ENCODE measurements at places on chromosomes 6 and 20.
A peak's percentile ranks its signal among the peaks of the same experiment; 100 is the strongest.

GRCh38 chr6:38370653-38371601, 268.8 kb downstream of the BTBD9 start:
- no peak for DNase-seq

DNA sequence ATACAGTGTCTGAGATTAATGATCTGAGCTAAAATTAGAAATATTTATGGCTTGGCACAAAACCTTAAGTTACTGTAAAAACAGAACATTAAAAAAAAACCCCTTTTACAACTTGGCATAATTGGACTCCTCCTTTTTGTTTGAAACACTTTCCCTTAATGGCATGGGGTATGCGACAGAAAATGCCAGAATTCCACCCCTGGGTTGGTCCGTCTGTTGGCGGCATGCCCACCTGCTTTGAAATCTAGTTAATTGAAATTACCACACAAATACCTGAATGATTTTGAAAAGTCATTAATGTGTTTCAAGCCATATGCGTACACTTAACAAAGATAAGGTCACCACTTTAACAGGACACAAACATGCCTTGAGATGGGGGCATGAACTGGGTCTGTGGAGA, 175.1 kb upstream of the FOXQ1 start:
- no peak for DNase-seq

DNA sequence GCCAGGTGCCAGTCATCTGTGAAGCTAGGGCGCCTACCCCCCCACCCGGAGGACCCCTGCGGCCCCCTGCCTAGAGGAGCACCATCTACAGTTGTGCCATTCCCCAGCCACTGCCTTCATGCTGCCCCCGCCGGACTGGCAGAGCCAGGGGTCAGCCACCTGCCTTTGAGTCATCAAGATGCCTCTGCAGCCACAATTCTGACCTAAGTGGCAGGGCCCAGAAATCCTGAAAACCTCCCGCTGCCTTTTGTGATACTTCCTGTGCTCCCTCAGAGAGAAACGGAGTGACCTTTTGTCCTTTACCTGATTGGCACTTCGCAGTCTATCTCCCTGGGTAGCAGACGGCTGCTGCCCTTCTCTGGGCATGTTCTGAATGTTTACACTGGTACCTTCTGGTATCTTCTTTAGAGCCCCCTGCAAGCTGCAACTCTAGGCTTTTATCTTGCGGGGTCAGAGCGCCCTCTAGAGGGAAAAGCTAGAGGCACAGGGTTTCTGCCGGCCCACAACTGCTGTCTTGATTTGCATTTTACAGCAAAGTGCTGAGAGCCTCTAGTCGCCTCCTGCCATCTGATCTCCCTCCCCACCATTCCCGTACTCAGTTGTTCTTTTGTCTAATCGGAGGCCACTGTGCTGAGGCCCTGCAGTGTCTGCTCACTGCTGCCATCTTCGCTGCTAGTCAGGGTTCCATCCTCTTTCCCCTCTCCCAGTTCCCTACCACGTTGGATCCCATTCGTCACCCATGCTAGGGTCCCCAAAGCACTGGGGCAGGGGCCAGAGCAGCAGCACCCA, 26.9 kb downstream of the SPATA2 start:
- DNase-seq = peak; percentile 63

DNA sequence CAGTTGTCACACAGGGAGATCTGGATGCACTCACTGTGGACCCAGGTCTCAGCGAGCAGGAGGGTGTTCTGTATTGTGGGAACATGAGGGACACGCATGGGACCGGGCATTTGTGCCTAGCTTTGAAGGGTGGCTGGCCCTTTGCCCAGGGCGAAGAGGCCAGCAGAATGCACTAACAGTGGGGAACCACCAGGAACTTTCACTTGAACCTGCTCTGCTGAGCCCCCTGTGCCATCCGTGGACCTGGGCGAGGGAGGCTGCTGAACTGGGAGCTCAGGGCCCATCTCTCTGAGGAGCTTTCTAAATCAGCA, 1.2 kb upstream of the ULBP2 start:
- DNase-seq = no peak

DNA sequence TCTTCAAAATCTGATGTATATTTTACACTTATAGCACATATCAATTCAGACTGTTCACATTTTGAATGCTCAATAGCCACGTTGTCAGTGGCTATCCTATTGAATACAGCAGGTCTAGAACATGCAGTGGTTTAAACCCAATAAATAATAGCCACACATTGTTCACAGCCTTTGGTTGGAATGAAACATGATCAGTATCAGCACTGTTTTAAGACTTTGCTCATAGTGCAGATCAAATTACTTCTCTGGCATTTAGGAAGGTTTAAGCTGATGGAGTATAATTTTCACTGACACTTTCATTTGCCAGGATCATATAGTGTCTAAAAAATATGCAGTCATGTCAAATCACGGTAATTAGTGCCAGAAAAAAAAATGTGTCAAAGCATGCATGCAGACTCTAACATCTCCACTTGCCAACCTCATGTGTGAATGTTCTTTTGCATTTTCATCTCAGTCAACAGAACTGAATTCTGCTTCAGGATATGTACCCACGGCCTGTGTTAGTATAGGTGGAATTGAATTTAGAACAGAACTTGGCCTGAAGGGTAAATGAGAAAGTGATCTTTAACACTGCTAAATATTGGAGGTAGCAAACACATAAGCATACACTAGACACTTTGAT, 184.1 kb downstream of the SLC24A3 start:
- DNase-seq = no peak

GRCh38 chr6:68973066-68973465, 338.0 kb downstream of the ADGRB3 start:
- no peak for DNase-seq

DNA sequence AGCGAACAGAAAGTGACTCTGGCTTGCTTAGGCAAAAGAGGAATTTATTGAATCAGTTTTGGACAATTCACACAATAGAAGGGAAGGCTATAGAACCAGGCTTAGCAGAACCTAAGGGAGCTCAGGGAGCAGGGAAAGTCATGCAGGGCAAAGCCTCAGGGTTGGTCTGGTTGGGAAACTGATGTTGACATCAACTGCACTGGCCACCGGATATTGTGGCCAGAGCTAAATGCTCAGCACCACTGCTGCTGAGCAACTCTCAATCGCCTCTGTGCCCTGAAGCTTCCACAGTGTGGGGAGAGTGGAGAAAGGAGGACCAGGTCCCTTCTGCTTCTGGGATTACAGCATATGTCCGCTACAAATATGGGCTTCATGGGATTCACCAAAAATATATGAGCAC, 93.3 kb upstream of the GCM1 start:
- no peak for DNase-seq

GRCh38 chr6:135904666-135905065, 53.2 kb downstream of the PDE7B start:
- DNase-seq = peak; percentile 30

DNA sequence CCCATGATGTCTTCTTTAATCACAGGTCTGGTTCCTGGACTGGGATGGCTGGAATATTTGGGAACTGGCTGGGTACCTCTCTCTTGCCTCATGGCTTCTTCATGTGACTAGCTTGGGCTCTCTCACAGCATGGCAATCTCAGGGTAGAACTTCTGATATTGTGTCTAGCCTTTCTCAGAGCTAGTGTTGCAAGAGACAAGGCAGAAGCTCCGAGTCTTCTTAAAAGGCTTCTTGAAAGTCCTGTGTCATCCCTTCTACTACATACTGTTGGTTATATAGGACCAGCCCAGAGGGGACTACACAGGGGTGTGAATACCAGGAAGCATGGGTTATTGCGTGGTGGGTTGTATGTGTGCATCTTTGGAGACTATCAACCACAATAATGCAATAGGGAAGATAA, 23.3 kb downstream of the BCAS1 start:
- no peak for DNase-seq

- no peak for DNase-seq
Observed at GRCh38 chr6:32772656-32773055, 9.3 kb upstream of the HLA-DQB2 start.

DNA sequence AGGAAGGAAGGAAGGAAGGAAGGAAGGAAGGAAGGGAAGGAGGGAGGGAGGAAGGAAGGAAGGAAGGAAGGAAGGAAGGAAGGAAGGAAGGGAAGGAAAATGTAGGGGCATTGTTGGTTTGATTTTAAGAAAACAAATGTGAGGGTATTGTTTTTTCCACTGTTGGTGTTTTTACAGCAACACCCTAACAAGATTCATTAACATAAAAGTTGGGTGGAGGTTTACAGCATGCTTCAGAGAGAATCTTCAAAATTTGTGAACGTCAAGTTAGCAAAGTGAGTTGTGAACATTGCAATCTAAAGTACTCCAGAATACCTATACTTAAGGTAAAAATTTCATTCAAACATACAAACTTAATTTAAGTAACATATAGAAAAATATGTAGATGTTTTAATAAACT, 200.2 kb upstream of the ID4 start:
- no peak for DNase-seq

Measured in fibroblast of the aortic adventitia (primary cell).